ENCODE measurements at places on chromosomes 3 and 15. TPM values are rescaled to one million over a fixed set of nuclear protein-coding genes. Genes with fewer than 3 reads are reported as not detected.

DNA sequence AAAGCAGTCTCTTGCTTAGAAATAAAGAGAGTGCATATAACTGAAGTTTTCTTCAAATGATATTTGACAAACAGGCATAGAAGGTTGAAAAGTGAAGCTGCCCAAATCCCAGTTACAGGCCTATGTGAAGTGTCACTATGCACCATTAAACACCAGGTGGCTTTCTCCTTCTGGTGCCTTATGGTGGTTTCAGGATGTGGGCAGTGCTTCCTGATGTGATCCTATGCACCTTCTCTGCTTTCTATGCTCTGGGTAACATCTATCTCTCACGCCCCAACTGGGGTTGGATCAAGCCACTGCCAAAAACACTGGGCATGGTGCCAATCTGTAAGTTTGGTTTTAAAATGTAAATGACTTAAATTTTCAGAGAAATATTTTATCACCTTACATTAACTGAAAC is 744.7 kb downstream of the TUSC7 start:
- no peak for DNase-seq

DNA sequence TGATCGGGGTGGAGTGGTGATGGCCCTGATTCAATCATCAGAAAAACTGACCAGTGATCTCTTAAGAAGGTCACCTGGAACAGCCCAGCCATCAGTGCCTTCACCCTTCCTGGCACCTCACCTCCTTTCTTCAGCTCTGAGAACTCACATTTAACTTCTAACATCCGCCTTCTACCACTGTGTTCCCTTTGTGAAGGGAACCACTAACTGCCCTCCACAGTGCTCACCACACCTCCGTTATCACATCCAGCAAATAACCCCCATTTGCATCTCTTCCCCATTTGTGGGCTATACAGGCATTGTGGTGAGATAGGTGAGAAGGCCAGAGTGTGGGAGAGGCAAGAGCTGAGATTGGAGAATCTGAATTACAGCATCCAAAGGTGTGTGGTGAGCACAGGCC is 107.4 kb downstream of the PLCL2 start:
- DNase-seq, result no peak

DNA sequence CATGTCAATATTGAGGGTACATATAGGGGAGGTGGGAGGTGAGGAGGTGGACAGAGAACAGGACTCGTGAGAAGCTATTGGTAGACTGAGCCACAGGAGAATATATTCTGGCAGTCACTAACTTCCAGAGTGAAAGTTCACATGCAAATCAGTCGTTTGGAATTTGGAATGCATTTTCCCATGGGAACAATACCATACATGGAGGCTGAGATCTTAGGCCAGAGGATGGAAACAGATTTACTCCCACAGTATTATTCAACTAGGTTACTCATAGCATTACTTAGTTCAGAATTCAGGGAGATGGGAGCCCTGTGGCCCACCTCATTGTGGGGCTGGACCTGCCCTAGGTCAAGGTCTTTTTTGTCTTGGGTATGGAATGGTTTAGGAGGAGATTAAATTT is 36.4 kb upstream of the ABHD2 start:
- DNase-seq, result no peak

- no peak for DNase-seq
Measured at GRCh38 chr15:41895491-41895890, 1.6 kb upstream of the SPTBN5 start.

GRCh38 chr3:131361464-131362421 is 19.8 kb upstream of the NUDT16 start:
- DNase-seq, result peak; percentile 31

The CEMIP gene
- not detected for total RNA-seq

The MLH1 gene
- total RNA-seq, result 65.3 TPM

The ATP13A4 gene
- 1.8 TPM for total RNA-seq

Data from activated CD8-positive, alpha-beta T cell treated with anti-CD3 and anti-CD28 coated beads, Interleukin-2, amount 10 ng/mL, durations not matched to agents 7 days and 5 days (primary cell).